HCT116 (cell line): ENCODE measurements at places on chromosomes 5 and 9. TPM values are rescaled to one million over a fixed set of nuclear protein-coding genes. Genes with fewer than 3 reads are reported as not detected.

GRCh38 chr5:15285901-15286583 lies 213.9 kb upstream of the FBXL7 start:
- H3K36me3 ChIP-seq: no peaks in the 10 kb centered on the region
- H3K4me1 ChIP-seq: no peaks in the 10 kb centered on the region
- no peaks in the 10 kb centered on the region for H3K27me3 ChIP-seq
- H3K4me3 ChIP-seq: no peak overlapping the region
- DNase-seq: no peak

DNA sequence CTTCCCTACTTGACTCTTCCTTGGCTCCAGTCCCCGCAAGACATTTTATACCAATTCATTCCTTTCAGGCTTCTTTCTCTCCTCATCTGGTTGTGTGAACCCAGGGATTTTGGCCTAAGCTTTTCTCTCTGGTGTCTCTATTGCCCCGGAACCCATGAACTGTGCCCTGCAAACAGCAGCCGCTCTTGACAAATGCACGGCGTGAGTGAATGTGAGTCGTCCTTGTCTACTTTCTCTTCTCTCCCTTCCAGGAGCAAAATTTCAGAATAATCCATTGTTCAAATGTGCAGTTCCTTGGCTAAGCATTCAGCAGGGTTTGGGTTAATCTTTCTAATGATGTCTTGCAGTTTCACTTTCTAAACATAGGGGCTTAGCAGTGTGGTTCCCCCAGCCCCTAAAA lies 250.4 kb upstream of the IRX4 start:
- H3K36me3 ChIP-seq: no peaks in the 10 kb centered on the region
- no peak for DNase-seq
- H3K27me3 ChIP-seq: peaks cover 9% of the 10 kb centered on the region; the same call in 1 of the 2 replicates
- H3K4me1 ChIP-seq: no peaks in the 10 kb centered on the region
- H3K4me3 ChIP-seq: no peak overlapping the region

DNA sequence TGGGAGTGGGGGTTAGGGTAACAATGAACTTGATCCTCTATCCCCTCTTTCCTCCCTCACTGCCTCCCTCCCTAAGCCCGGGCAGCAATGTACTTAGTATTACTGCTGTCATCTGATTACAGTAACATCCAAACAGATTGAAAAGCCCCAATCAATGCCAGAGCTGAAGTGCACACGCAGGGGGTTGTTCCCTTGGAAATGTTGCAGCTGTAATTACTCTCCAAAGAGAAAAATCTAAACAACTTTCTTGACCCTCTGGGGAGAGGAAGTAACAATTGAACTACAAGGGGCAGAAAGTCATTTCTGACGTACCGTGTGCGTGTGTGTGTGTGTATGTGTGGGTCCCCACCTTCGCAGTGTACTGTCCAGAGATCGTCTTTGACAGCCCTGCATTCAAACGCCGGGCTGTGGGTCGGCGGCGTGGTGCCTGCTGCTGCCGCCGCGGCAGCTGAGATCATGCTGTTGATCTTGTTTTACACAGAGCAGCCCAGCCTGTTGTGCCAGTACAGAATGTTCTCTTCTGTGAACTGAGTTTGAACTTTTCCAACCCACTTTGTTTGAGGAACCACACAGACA lies 66.0 kb upstream of the KLF9 start:
- H3K4me1 ChIP-seq: peaks cover 22% of the 10 kb centered on the region
- DNase-seq: no peak
- no peaks in the 10 kb centered on the region for H3K36me3 ChIP-seq
- H3K27me3 ChIP-seq: no peaks in the 10 kb centered on the region
- no peak overlapping the region for H3K27ac ChIP-seq
- H3K4me3 ChIP-seq: no peak overlapping the region

DNA sequence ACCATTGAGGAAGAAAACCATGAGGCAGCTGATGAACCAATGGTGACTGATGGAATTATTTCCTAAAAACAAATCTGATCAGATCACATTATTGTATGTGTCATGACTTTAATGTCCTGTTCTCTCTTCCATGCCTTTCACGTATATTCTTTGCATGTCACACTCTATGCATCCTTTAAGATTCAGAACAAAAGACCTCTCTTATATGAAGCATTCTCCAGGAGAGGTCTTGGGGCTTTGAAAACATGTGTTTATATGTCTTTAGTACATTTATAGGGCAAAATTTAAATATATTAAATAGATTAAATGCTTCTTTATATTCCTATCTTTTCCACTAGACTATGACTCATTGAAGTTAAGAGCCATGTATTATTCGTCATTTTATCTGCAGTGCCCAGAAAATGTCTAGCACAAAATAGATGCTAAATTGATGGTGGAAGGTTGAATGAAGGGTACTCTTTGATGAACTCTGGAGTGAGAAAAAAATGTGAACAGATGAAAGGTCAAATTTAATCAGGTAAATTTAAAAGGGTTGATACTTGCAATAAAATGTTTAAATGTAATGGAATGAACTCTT lies 196.3 kb downstream of the PSAT1 start:
- H3K36me3 ChIP-seq: no peaks in the 10 kb centered on the region
- H3K4me1 ChIP-seq: no peaks in the 10 kb centered on the region
- no peak overlapping the region for H3K27ac ChIP-seq
- H3K27me3 ChIP-seq: no peaks in the 10 kb centered on the region

- no peaks in the 10 kb centered on the region for H3K4me1 ChIP-seq
- H3K27me3 ChIP-seq: peaks cover 49% of the 10 kb centered on the region
- H3K27ac ChIP-seq: no peak overlapping the region
- DNase-seq: no peak
- H3K36me3 ChIP-seq: no peaks in the 10 kb centered on the region
- H3K4me3 ChIP-seq: no peak overlapping the region
Measured at GRCh38 chr9:68710111-68710471, 5.1 kb downstream of the PIP5K1B start.

- no peak overlapping the region for H3K4me3 ChIP-seq
- H3K4me1 ChIP-seq: no peaks in the 10 kb centered on the region
- no peaks in the 10 kb centered on the region for H3K27me3 ChIP-seq
- H3K36me3 ChIP-seq: no peaks in the 10 kb centered on the region
Measured at GRCh38 chr9:80072451-80072850, 500.7 kb downstream of the TLE4 start.

DNA sequence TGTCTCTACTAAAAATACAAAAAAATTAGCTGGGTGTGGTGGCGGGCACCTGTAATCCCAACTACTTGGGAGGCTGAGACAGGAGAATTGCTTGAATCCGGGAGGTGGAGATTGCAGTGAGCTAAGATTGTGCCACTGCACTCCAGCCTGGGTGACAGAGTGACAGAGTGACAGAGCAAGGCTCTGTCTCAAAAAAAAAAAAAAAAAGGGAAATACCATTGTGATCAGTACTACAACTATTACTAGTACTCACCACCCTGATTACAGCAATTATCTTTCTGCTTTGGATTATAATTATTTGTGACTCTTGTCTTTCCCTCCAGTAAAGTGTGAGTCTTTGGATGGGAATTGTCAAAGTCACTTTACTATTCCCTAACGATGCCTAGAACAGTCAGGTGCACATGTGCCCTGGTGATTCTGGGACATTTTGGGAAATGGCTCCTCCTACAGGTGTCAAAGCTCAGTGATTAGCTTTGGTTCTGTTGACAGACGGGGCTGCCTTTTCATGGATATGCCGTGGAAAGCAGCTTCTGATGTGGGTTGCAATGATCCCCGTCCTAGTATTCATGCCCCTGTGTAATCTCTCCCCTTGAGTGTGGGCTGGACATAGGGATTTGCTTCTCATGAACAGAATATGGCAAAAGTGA lies 31.8 kb upstream of the FRRS1L start:
- no peaks in the 10 kb centered on the region for H3K36me3 ChIP-seq
- DNase-seq: peak; percentile 26
- H3K27ac ChIP-seq: no peak overlapping the region
- H3K4me3 ChIP-seq: no peak overlapping the region
- no peaks in the 10 kb centered on the region for H3K27me3 ChIP-seq
- peaks cover 3% of the 10 kb centered on the region; the same call in 1 of the 2 replicates for H3K4me1 ChIP-seq

- no peaks in the 10 kb centered on the region for H3K27me3 ChIP-seq
- no peak overlapping the region for H3K4me3 ChIP-seq
- DNase-seq: no peak
- no peaks in the 10 kb centered on the region for H3K4me1 ChIP-seq
Measured at GRCh38 chr5:127596501-127596900, 52.4 kb upstream of the CTXN3 start.

- DNase-seq: no peak
- H3K27ac ChIP-seq: no peak overlapping the region
- H3K36me3 ChIP-seq: no peaks in the 10 kb centered on the region
- H3K27me3 ChIP-seq: no peaks in the 10 kb centered on the region
Measured at GRCh38 chr9:103530934-103531333, 535.8 kb downstream of the CYLC2 start.

DNA sequence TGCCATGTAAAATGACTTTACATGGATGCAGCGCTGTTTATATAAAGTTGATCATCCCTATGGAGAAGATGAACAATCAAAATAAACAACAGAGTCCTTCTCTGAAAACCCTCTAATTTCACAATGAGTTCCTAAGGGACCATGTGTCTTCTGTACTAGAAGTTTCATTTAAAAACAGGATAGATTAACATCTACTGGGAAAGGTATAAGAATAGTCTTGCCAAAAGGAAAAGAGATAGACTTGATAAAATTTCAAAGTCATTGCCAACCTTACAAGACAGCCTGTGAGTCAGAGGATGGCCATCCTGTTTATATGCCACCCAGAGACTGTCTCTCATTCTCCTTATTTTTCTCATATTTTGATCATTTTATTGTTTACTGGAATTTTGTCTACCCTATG lies 367.1 kb upstream of the PDE4D start:
- no peak overlapping the region for H3K27ac ChIP-seq
- H3K4me3 ChIP-seq: no peak overlapping the region
- H3K4me1 ChIP-seq: no peaks in the 10 kb centered on the region
- H3K36me3 ChIP-seq: no peaks in the 10 kb centered on the region
- H3K27me3 ChIP-seq: peaks cover 38% of the 10 kb centered on the region
- no peak for DNase-seq

- no peak overlapping the region for H3K4me3 ChIP-seq
- no peaks in the 10 kb centered on the region for H3K27me3 ChIP-seq
- no peak overlapping the region for H3K27ac ChIP-seq
- H3K4me1 ChIP-seq: no peaks in the 10 kb centered on the region
Measured at GRCh38 chr5:164098531-164098930, 593.1 kb downstream of the MAT2B start.

DNA sequence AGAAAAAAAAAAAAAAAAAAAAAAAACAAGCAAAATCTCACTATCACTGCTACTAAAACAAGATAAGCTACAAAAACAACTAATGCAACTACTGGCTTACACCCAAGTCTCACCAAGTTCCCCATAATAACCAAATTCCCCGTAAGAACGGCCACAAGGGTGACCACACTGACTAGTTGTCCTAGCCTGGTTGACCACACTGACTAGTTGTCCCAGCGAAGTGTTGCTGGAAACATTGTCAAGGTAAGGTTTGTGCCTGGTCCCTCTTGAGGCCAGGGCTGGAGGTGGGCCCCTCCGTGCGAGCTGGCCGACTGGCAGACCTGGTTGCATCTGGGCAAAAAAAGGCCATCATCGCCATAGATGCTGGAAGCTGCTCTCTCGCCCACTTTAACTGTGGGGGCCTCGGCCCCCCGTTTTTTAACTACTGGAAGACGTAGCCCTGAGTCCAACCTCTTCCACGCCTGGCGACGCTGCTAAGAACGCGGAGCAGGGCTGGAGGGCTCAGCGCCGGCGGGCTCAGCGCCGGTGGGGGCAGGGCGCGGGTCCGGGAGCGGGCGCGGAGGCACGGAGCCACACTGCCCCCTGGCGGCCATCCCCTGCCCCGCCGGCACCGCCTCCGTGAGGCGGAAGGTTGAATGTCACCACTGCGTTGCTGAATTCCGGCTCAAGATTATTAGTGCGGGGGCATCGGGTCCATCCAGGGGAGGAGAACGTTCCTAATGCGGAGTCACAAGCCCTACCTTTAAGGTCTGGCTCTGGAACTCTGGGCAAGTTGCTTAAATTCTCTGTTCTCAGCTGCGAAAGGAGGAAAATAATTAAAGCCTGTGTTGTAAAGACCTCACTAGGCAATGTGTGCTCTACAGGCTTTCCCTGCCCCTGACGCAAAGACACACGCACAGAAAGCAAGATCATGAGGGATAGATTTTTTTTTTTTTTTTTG lies 84.0 kb downstream of the HSD17B3 start:
- DNase-seq: no peak
- 0 out of 2 replicates have a peak, but pooled peaks cover 3% of the 10 kb centered on the region for H3K27me3 ChIP-seq
- no peaks in the 10 kb centered on the region for H3K36me3 ChIP-seq
- H3K27ac ChIP-seq: no peak overlapping the region; the same call in 1 of the 2 replicates
- no peak overlapping the region for H3K4me3 ChIP-seq

- no peaks in the 10 kb centered on the region for H3K36me3 ChIP-seq
- no peaks in the 10 kb centered on the region for H3K27me3 ChIP-seq
- H3K27ac ChIP-seq: no peak overlapping the region
- DNase-seq: no peak
- peaks cover 2% of the 10 kb centered on the region; the same call in 1 of the 2 replicates for H3K4me1 ChIP-seq
- no peak overlapping the region for H3K4me3 ChIP-seq
Measured at GRCh38 chr9:114869845-114870244, 60.5 kb downstream of the TNFSF8 start.

The TMEM232 gene
- 1.2 TPM for total RNA-seq

The PRKAA1 gene
- total RNA-seq: 53.5 TPM

The IQGAP2 gene
- total RNA-seq: 2.0 TPM

The SELENOP gene
- total RNA-seq: 11.4 TPM

The SH3TC2 gene
- 12.8 TPM for total RNA-seq
